Activated gamma-delta T cell treated with Interleukin-2 at 50 U/mL for 16 hours (primary cell): ENCODE measurements at places on chromosomes 2 and 18.

GRCh38 chr2:30527859-30528258 lies 80.8 kb downstream of the LCLAT1 start:
- no peak for DNase-seq

DNA sequence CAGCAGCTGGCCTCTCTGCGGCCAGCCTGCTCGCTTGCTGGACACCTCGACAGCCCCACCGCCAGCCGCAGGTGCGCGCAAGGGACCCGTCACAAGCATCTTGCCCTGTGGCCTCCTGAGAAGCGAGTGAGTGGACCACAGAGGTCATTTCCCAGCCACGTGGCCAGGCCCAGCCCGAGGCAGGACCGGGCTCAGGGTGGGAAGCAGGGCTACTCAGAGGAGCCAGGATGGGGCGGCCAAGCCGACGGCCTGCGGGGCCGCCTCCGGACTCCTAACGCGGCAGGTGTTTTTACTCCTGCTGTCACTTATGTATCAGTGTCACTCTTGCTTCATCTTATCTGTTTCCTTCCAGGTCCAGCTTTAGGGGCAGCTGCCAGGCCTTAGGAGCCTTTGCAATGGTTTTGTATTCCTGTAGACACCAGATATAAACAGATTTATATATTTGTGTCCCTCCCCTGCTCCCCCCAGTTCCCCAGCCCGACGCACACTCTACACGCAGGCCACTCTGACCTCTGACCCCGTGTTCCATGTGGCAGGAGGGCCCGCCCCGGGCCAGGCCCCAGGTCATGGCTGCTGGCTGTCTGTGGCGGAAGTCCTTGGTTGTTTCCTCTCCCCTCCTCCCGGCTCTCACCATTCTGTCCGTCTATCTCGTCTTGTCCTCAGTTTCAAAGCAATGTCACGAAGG lies 236.4 kb downstream of the ATAD2B start:
- DNase-seq: no peak

GRCh38 chr2:23713351-23713750 lies 213.6 kb downstream of the ATAD2B start:
- DNase-seq: no peak

DNA sequence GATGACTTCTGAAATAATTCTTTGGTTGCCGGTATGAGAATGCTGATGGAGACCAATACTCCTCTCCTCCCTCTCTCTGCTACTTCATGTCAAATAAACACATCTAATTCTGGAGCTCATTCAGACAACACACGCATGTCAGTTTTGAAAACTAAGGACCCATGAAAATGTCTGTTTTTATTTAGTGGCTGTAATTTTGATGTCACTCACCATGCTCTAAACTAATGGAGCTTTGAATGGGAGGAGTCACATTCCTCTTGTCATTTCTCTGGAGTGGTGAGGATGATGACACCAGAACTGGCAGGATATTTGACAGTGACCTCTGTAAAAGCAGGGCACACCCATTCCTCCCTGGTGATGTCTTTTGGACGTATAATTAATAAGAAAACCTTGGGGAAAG lies 163.0 kb downstream of the PHLPP1 start:
- DNase-seq: no peak

- DNase-seq: no peak
These were observed 41.4 kb upstream of the SMAD7 start for GRCh38 chr18:48992133-48992532.

DNA sequence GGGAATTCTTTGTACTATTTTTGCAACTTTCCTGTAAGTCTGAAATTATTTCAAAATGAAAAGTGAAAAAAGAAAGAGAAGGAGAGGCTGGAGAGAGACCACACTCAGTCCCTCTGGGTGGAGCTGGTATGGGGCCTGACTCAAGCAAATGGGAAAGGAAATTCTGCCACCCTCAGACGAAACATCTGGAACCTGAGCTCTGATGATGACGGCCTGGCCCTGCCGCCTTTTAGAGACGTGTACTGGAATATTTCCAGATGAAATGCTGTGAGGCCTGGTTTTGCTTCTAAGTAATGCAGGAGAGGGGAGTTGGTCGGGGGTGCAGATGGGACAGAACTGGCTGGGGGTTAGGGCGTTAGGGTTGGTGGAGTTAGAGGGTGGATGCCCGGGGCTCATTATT lies 57.4 kb upstream of the GLI2 start:
- no peak for DNase-seq

- DNase-seq: no peak
These were observed 76.7 kb downstream of the BOLA3 start for GRCh38 chr2:74070991-74071390.

DNA sequence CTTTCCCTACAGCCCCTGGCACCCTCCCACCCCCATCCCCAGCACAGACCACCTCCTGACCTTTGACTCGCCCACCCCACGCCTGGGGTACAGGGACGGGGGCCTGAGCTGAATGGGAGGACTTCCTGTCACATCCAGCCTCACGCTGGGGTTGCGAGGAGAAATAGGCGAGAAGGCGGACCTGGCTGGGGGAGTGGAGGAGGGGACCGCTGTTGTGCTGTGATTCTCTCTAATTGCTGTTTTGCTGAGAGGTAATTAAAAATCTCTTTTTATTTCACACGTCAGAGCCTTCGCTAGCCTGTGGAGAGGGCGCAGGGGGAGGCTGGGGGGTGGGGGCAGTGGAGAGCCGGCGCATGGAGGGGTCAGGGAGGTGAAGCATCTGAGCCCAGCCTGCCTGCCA lies 9.7 kb upstream of the ECEL1 start:
- DNase-seq: no peak

DNA sequence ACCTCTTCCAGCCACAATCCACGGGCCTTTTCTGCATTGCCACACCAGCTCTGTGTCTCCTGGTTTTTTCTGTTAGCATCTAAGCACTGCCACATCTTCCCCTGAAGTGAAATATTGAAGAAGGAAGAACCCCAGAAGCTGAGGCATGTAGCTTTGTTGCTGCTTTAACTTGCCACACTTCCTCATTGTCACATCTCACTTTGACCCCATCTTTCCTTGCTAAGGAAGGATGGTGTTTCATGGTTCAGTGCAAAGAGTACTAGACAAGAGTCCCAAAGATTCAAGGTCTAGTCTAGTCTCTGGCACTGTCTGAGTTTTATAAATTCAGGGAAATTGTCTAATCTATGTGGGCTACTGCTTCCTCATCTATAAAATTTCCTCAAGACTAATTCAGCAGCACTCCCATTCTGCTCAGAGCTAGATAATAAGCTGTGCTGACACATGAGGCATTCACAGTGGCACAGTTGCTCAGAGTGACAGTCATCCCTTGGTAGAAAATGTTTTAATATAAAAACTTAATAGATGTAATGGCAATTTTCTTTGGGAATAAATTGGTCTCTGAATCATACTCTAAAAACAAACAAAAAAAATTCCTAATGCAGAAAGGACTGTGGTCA lies 483.0 kb upstream of the ID2 start:
- no peak for DNase-seq

- DNase-seq: no peak
These were observed 231.9 kb downstream of the DYSF start for GRCh38 chr2:71685073-71685848.

DNA sequence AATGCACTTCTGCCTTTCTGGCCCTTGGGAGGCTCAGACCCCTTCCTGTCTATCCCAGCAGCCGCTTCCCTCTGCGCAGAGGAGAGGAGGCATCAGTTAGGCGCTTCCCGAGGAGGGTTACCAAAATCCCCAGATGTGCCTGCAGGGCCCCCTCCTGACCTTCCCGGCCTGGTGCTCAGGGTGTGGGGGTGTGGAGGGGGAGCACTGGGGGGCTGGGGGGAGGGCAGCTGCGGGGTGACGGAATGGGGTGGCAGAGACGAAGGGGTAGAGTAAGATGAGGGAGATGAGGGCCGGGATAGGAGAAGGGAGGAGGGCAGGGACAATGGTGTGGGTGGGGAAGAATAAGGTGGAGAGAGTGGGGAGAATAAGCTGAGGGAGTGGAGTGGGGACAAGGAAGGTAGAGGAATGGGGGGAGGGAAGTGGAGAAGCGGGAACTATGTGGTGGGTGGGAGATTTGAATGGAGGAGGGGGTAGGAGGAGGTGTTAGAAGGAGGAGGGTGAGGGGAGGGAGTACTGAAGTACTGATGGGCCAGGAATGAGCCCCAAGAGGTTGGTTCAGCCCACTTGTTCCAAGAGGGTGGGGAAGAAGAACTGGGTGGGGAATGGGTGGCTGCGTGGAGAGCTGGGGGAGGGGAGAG lies 6.5 kb upstream of the ZAP70 start:
- DNase-seq: no peak

GRCh38 chr2:119508756-119509155 lies 15.5 kb downstream of the SCTR start:
- DNase-seq: no peak
